ENCODE measurements at places on chromosomes 7 and 10.
A peak's percentile ranks its signal among the peaks of the same experiment; 100 is the strongest.

- no peak for DNase-seq
Observed at GRCh38 chr10:44186821-44187220, 198.1 kb downstream of the CXCL12 start.

DNA sequence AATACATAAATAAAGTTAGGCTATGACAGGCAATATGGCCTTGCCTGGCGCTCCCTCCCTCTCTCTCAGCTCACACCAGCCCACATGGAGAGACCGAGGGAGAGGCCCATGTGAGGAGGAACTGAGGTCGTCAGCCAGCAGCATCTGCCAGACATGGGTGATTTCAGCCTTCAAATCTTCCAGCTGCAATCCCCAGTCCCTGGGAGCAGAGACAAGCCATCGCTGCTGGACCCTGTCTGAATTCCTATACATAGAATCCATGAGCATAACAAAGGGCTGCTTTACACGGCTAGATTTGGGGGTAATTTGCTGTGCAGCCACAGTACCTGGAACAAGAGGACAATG, 35.6 kb downstream of the ANKRD16 start:
- DNase-seq: no peak

- DNase-seq: no peak
Observed at GRCh38 chr10:3702569-3702968, 82.4 kb downstream of the KLF6 start.

DNA sequence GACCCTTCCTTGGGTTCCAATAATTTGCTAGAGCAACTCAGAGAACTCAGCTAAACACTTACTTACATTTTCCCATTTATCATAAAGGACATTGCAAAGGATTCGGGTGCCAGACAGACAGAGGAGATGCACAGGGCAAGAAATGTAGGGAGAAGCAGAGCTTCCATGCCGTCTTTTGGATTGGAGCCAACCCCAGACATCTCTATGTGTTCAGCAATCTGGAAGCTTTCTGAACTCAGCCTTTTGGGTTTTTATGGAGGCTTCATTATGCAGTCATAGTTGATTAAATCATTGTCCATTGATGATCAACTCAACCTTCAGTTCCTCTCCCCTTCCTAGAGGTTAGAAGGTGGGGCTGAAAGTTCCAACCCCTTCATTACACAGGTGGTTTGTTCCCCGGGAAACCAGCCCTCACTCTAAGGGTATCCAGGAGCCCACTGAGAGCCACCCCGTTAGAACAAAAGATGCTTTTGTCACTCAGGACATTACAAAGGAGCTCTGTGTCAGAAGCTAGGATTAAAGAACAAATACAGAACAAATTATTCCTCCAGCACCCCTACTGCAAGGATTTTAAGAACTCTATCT, 211.9 kb upstream of the VSTM2A start:
- no peak for DNase-seq

GRCh38 chr7:94055963-94056362, 51.8 kb upstream of the BET1 start:
- no peak for DNase-seq

- DNase-seq: no peak
Observed at GRCh38 chr7:131550846-131551245, 5.6 kb downstream of the PODXL start.

DNA sequence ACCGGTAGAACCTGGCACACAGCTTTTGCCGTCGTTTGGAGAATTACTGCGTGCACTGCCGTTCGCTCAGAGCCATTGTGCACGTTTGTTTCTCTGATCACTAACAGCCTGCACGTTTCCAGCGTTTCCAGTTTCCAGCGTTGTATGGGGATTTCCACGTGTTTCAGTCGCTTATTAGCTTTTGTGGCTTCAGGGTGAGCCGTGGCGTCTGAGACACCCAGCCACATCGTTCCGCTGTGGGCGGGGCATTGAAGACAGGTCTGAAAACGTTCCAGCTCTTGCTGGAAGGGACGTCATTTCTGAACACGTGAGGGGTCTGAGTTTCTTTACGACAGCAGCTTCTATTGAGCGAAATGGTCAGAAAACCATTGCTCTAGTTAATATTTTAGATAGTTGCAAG, 164.8 kb downstream of the DNAJB6 start:
- DNase-seq: peak; percentile 30

DNA sequence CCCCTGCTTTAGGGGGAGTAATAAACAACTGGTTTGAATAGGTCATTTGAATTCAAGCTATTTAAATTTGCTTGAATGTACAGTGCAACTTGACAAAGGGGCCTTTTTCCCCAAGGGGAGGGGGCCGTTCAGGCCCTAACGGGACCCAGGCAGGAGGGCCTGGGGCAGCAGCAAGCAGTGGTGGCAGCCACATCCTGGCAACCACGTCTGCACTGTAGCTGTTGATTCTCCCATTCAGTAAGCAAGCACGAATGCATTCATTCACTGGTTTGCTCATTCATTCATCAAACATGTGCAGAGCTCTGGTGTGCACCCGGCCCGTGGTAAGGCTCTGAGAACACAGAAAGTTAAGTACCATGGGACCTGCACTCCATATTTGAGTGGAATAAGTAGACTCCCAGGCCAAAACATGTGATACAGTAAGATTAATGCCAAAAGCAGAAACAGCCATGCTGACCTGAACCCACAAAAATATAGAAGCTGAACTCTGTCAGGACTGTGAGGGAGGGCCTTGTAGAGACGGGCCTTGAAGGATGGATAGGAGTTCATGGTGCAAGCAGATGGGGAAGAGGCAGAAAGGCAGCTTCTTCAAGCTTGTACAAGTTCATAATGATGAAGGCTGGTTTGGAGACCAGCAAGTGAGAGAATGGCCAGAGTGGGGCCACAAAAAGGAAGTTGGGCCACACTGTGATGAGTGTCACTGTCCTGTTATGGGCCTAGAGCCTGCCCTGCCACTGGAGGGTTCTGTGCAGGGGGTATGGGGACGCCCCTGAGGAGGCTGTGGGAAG, 29.3 kb upstream of the C10orf53 start:
- DNase-seq: no peak

DNA sequence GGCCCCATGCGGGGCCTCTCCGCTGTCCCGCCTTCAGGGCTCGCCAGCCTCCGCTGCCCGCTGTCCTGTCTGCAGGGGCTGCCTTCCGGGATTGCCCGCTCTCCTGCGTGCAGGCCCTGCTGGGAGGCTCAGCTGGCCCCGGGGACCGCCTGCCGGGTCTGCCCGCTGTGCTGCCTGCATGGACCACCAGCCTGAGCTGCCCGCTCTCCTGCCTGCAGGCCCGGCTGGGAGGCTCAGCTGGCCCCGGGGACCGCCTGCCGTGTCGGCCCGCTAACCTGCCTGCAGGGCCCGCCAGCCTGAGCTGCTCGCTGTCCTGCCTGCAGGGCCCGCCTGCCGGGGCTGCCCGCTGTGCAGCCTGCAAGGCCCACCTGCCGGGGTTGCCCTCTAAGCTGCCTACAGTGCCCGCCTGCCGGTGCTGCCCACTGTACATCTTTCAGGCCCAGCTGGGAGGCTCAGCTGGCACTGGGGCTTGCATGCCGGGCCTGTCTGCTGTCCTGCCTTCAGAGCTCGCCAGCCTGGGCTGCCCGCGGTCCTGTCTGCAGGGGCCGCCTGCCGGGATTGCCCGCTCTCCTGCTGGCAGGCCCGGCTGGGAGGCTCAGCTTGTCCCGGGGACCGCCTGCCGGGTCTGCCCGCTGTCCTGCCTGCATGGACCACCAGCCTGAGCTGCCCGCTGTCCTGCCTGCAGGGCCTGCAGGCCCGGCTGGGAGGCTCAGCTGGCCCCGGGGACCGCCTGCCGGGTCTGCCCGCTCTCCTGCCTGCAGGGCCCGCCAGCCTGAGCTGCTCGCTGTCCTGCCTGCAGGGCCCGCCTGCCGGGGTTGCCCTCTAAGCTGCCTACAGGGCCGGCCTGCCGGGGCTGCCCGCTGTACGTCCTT, 165.1 kb downstream of the GLRX3 start:
- DNase-seq: peak; percentile 9

DNA sequence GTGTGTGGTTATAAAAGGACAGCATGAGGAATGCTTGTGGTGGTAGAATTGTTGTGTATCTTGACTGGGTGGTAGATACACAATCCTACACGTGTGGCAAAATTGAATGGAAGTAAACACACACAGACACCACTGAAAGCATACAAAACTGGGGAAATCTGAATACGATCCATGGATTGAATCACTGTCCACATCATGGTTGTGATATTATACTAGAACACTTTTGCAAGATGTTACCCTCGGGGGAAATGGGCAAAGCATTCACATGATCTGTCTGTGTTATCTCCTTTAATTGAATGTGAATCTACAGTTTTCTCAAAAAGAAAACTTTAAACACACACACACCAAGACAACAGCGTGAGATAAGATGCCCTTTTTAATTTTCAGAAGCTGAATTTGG, 165.2 kb upstream of the CELF2 start:
- DNase-seq: no peak

DNA sequence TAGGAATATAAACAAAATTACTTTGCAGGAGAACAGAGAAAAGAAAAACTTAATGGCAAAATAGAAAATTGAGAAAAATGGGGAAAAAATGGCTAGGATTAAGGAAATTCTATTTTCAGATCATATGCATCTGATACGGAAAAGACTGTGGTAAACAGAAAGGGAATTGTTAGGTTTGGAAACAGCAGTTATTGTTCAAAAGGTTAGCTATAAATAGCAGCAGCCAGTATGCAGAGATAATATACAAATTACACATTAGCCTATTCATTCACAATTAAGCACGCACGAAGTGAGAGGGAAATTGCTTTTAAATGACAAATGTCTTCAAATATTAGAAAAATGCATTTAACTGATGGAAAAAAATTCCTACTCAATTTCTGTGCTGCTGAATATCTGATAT, 224.1 kb upstream of the FAM3C start:
- no peak for DNase-seq

DNA sequence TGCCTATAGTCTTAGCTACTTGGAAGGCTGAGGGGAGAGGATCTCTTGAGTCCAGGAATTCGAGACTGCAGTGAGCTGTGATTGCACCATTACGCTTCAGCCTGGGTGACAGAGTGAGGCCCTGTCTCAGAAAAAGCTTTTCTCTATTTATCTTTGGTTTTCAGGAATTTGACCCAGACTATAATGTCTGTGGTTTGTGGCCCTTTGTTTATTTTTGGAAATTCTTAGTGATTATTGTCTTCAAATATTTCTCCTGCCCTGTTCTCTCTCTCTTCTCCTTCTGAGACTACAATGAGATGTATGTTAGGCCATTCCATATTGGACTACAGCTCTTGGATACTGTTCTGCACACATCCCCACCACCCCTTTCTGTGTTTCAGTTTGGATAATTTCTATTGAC, 4.7 kb downstream of the MUC12 start:
- no peak for DNase-seq

- DNase-seq: no peak
Observed at GRCh38 chr7:77940647-77941046, 142.1 kb downstream of the PHTF2 start.

DNA sequence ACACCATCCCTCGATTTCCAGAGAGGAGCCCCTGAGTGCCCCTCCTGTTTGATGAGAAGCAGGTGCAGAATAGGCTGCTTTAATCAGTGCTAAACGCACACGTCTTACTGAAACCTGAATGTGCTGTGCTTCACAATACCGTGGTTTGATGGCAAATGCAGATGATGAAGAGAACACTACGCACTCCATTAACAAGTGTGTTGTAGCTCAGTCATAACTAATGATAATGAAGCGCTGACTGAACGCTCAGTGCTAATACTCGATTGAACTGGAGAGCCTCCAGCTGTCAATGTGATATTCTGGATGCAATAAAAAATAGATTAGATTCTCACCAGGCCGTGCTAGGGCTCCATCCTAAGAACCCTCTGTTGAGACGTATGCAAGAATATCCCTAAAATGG, 279.7 kb upstream of the PLPP4 start:
- no peak for DNase-seq

DNA sequence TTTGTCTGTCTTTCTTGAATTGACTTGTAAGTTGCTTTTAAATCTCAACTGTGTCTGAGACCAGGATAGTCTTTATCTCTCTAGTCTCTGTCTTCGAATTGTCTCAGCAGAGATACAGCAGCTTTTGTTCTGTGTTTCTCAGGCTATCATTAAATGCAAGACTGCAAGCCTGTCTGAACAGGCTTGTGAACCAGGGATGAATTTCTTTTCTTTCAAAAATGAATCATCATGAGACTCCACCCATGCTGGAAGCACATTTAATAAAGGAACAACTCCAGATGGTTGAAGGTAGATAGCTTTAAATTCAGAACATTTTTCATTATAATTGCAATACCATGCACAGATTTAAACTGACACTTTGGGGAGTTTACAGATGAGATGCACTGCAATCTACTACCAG, 155.9 kb downstream of the SEC23IP start:
- DNase-seq: no peak

GRCh38 chr7:41448104-41448503, 254.8 kb downstream of the INHBA start:
- DNase-seq: no peak

GRCh38 chr7:91347290-91347689, 83.1 kb downstream of the FZD1 start:
- no peak for DNase-seq

GRCh38 chr10:129416956-129417765, 49.9 kb upstream of the MGMT start:
- no peak for DNase-seq

DNA sequence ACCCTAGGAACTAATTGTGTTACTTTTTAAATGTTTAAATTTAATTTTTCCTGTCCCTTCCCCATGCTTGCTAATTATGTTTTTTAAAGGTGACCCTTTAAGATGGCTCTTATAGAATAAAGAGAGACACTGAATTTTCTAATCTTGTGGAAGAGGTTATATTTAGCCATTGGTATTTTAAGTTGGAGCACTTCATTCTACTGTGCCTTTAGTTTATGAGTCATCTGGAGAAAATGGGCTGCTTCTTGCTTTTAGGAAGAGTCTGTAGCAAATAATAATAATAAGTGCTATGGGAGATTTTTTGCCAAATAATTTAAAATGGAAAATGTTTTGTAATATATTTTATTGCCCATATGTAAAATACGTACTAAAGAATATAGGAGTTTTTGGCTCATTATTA, 139.7 kb downstream of the ADK start:
- DNase-seq: no peak

DNA sequence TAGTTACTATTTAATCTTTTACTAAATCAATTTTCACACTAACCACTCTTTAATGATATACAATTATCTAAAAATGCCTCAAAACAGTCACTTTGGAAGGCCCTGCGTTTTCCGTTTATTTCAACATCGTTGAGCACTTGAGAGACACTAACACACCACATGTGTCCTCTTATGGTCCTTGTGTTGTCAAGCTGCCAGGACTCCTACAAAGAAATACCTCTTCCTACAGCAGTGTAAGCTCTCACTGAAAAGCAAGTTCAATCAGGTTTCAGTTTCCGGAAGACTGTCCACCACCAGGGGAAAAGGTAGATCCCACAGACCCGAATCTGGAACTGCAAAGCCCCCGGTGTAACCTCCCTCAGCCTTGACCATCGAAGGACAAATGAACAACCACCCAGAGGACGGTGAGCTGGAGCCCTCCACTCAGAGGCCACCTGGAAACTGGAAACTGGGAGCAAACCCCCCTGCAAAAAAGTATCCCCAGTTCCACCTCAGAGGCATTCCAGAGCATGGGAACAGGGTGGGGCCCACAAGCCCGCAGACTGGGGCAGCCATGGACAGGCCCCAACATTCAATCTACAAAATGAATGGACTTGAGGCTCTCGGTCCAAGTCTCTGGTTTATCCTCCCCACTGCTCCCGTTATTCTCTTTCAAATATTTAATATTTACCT, 37.6 kb downstream of the KCNH2 start:
- no peak for DNase-seq

- DNase-seq: no peak
Observed at GRCh38 chr10:117432866-117433265, 57.6 kb upstream of the PDZD8 start.

- no peak for DNase-seq
Observed at GRCh38 chr7:64636386-64636785, 29.5 kb upstream of the ZNF107 start.

GRCh38 chr10:70418229-70418628, 14.3 kb downstream of the EIF4EBP2 start:
- no peak for DNase-seq
